ENCODE measurements at places on chromosomes 16 and 17.

DNA sequence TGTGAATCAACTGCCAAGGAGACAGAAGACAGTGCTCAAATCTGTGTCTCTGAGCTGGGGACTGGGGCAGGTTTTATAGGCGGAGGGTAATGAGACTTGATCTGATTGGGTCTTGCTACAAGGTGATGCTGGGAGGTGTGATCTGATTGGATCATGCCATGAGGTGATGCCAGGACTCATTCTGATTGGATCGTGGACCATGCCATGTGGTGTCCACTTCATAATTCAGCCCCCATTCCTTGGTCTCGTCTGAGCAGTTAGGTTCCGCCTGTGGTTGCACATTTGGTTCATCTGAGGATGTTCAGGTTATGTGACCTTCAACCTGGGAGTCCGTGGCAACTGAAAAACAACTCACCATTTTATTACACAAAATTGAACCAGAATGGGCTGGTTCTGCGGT is 41.0 kb downstream of the OTOA start:
- DNase-seq: no peak

- peak; percentile 25 for DNase-seq
Measured at GRCh38 chr17:74671031-74671771, 41.5 kb downstream of the CD300LF start.

DNA sequence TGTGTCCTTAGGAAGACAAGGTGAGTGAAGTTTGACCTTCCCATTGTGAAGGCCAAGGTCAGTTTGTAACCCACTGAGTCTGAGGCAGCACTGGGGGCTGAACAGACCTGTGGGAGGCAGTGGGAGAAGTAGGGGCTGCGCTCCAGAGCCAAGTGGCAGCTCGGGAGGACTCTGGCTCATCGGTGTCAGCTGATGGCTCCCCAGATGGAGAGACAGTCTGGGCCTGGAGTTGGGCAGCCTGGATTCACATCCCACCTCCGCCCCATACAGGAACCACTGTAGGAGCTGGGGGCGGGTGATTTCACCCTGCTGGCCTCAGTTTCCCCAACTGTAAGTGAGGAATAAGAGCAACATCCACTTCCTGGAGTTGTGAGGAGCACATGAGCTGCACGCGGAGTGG is 128.4 kb downstream of the FOXL1 start:
- DNase-seq: no peak

DNA sequence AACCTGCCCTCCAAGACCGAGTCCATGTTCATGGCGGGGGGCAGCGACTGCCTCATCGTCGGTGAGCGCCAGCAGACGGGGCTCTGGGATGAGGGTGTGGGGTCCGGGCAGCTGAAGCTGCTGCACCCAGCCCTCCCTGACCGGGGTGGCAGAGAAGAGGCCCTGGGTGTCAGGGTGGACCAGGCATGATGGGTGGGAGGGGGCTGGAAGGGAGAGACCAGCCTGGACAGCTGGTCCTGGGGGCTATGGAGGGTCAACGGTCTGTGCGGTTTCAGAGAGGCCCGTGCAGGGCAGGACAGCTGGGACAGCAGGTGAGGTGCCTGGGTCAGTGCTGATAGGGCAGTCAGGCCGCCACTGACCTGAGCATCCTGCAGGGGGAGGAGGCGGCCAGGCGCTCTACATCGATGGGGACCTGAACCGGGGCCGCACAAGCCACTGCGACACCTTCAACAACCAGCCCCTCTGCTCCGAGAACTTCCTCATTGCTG is 13.3 kb upstream of the ATP6V0C start:
- DNase-seq: no peak

- DNase-seq: no peak
Measured at GRCh38 chr17:61392679-61393078, 7.0 kb upstream of the TBX2 start.

GRCh38 chr16:13727943-13728342 is 192.0 kb upstream of the ERCC4 start:
- no peak for DNase-seq

GRCh38 chr16:1308036-1308976 is 1.1 kb upstream of the UBE2I start:
- peak; percentile 28 for DNase-seq

DNA sequence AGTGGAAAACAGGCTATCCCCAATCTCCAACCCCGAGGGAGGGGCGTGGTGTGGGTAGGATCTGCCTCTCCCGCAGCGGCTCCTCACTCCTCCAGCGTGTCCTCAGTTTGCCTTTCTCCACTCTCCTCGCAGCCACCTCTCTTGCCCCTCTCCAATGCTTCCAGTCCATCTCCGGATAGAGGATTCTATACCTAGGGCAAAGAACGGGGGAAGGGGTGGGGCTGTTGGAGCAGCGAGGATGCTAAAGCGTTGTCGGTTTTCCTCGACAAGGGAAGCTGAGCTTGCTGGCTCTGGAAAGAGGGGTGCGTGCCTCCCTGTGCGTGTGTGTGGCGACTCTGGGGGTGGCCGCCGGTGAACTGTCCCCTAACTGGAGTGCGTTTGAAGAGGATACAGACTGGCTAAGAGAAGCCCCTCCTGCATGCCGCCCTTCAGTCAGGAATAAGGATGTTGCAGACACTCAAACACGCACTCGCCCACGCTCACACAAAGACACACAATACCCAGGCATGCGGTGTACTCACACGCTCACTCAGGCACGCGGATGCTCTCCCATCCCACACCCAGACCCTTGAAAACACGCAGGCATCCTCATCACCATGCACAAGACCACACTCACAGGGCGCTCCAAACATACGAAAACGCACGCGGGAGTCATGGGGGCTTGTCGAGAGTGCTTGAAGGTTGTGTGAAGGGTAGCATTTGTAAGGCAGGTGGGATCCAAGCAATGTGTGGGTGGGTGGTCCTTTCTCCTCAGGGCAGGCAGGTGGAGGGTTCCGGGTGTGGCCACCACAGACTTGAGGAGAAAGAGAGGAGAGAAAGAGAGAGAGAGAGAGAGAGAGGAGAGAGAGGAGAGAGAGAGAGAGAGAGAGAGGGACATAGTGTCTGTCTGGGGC is 655 bp upstream of the GPR139 start:
- no peak for DNase-seq

DNA sequence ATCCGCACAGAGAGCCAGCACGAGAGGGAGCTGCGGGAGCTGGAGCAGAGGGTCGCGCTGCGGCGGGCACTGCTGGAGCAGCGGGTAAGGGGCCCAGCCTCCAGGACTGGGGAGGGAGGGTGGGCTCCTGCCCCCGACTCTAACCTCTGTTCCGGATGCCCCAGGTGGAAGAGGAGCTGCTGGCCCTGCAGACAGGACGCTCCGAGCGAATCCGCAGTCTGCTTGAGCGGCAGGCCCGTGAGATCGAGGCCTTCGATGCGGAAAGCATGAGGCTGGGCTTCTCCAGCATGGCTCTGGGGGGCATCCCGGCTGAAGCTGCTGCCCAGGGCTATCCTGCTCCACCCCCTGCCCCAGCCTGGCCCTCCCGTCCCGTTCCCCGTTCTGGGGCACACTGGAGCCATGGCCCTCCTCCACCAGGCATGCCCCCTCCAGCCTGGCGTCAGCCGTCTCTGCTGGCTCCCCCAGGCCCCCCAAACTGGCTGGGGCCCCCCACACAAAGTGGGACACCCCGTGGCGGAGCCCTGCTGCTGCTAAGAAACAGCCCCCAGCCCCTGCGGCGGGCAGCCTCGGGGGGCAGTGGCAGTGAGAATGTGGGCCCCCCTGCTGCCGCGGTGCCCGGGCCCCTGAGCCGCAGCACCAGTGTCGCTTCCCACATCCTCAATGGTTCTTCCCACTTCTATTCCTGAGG is 4.4 kb downstream of the HIRIP3 start:
- no peak for DNase-seq

GRCh38 chr17:21294321-21295035 is 10.0 kb downstream of the MAP2K3 start:
- no peak for DNase-seq

DNA sequence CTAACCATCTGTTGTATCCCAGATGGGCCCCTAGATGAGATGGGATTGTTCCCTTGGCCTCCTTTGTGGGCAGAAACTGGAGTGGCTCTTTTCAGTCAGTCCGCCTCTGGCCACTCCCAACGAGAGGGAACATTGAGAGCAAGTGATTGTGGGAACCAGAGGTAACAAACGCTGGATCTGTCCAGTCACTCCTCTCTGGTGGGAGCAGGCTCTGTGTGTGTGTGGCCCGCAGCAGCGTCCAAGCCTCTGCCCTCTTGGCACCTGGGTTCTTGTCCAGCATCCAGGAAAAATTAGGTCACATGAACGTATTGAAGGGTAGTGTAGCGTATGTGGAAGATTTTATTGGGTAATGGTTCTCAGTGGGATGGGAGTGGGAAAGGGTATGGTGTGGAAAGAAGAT is 101.9 kb upstream of the COX10 start:
- no peak for DNase-seq

GRCh38 chr17:68328676-68329075 is 37.4 kb downstream of the ARSG start:
- no peak for DNase-seq

GRCh38 chr16:177981-178667 is 1.6 kb downstream of the HBA1 start:
- DNase-seq: no peak

- peak; percentile 65 for DNase-seq
Measured at GRCh38 chr17:7136266-7136877, 21.8 kb upstream of the ASGR2 start.

GRCh38 chr16:1781758-1782407 is 488 bp downstream of the SPSB3 start:
- peak; percentile 33 for DNase-seq

DNA sequence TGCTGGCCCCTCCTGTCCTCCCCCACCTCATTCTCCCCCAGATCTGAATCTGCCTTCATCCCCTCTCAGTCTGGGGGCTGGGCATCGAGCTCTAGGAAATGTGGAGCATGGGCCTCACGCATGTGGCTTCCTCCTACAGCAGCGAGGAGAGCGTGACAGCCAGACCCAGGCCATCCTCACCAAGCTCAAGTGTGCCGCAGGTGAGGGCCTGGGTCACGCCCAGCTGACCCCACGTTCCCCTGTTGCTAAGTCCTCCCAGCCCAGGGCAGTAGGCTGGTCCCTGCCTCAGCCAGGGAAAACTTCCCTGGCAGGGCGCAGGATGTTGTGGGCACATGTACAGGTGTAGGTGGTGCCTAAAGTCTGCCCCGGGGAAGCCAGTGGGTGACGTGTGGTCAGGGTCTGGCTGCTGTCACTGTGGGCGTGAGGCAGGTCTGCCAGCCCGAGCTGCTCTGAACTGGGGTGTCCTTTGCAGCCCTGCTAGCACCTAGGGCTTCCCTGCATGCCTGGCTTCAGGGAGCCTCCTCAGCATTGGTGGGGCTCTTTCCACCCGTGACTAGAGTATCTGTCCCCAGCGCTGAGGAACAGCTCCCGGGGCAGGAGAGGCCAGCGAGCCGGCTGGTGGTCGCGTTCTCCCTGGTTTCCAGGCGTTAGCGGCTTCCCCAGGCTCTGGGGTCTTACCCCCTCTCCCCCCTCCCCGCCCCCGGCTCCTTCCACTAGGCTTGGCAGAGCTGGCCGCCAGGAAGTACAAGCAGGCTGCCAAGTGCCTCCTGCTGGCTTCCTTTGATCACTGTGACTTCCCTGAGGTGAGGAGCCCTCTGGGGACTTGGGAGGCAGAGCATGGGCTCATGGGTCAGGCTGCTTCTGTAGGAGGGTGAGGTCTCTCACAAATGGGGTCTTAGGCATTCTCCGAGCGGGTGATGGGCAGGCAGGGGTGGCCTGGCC is 3.6 kb downstream of the GPS1 start:
- DNase-seq: no peak

DNA sequence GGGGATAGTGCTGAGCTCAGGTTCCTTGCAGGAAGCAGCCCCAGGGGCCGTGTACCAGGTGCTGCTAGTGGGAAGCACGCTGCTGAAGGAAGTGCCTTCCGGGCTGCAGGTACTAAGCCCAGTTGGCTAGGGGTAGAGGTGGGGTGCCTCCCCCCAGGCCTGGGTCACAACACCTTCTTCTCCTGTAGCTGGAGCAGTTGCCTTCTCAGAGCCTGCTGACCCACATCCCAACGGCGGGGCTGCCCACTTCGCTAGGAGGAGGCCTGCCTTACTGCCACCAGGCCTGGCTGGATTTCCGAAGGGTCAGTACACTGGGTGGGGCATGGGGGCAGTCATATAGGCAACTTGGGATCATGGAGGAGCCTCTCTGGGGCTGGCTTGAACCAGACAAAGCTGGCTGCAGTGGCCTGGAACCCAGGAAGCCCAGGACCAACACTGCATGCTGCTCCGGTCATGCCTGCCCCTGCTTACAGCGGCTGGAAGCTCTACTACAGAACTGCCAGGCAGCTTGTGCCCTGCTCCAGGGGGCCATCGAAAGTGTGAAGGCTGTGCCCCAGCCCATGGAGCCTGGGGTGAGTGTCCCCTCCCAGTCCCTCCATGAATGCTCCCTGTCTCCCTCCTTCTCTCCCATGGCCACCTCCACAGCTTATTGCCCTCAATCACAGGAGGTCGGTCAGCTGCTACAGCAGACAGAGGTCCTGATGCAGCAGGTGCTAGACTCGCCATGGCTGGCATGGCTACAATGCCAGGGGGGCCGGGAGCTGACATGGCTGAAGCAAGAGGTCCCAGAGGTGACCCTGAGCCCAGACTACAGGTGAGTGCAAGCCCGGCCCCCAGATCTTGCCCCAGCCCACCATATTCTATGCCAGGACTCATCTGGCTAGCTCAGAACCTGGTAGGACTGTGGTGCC is 2.5 kb downstream of the PLEKHG4 start:
- DNase-seq: no peak

DNA sequence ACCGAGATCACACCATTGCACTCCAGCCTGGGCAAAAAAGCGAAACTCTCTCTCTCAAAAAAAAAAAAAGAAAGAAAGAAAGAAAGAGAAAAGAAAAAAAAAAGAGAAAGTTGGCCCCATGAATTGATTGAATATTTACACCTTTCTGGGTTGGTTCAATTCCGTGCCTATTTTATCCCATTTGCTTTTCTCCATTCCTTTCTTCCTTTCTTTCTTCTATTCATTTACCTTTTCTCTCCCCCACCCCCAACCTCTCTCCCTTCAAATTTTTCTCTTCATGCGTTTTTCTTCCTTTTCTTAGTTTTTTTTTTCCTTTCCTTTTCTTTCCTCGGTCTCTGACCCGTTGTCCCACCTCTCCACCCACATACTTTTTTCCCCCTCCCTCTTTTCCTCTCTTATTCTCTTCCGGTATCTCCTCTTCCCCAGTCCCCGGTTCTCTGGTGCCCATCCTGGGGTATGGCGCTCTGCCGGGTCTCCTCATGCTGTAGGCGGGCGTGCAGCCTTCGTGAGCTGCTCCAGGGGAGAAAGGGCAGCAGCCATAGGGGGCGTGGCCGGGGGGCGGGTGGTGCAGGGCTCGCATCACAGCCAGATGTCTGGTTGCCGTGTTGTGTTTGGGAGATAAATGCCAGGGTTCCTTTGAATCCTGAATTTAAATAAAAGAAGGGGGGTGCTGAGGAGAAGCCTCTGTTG is 5.3 kb upstream of the COL1A1 start:
- peak; percentile 77 for DNase-seq

GRCh38 chr17:56319531-56319930 is 166.3 kb downstream of the ANKFN1 start:
- no peak for DNase-seq

GRCh38 chr16:10517868-10518267 is 62.5 kb downstream of the EMP2 start:
- DNase-seq: no peak

DNA sequence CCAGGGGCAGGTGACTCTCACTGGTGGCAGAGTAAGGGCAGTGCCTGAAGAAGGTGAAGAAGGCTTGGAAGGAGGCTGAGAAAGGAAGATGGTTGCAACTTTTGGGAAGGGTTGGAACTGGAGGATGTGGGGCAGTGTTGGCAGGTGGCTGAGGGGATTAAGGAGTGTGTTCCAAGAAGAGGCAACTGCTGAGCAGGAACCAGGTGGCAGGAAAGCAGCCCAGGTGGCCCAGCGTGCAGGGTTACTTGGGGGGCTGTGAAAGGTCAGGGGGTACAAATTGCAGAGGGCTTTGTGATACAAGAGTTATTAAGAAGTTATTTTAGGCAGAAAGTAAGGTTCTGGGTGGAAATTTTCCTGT is 28.6 kb downstream of the WSCD1 start:
- DNase-seq: no peak
